ENCODE measurements at places on chromosomes 4 and X. TPM values are rescaled to one million over a fixed set of nuclear protein-coding genes. Genes with fewer than 3 reads are reported as not detected.

The FRAS1 gene
- not detected for total RNA-seq

GRCh38 chrX:25072247-25072646 is 56.5 kb upstream of the ARX start:
- H3K36me3 ChIP-seq: peaks cover 2% of the 10 kb centered on the region
- peaks cover 10% of the 10 kb centered on the region for H3K4me1 ChIP-seq
- H3K27ac ChIP-seq: no peak overlapping the region
- no peak for DNase-seq

- H3K27me3 ChIP-seq: no peaks in the 10 kb centered on the region
- H3K27ac ChIP-seq: no peak overlapping the region
- no peak for DNase-seq
- H3K4me3 ChIP-seq: no peak overlapping the region
Observed at GRCh38 chr4:160772668-160773067, 1391.1 kb downstream of the FSTL5 start.

GRCh38 chr4:42716996-42717395 is 60.1 kb upstream of the ATP8A1 start:
- DNase-seq: no peak
- H3K4me1 ChIP-seq: no peaks in the 10 kb centered on the region
- H3K27me3 ChIP-seq: no peaks in the 10 kb centered on the region
- H3K36me3 ChIP-seq: no peaks in the 10 kb centered on the region
- H3K27ac ChIP-seq: no peak overlapping the region

Measured in activated CD4-positive, alpha-beta memory T cell treated with anti-CD3 and anti-CD28 coated beads for 36 hours (primary cell).